ENCODE measurements at places on chromosomes 5 and 9.

DNA sequence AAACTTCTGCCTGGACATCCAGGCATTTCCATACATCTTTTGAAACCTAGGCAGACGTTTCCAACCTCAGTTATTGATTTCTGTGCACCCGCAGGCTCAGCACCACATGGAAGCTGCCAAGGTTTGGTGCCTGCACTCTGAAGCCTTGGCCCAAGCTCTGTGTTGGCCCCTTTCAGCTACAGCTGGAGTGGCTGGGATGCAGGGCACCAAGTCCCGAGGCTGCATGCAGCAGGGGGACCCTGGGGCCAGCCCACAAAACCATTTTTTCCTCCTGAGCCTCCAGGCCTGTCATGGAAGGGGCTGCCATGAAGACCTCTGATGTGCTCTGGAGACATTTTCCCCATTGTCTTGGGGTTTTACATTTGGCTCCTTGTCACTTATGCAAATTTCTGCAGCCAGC lies 49.9 kb downstream of the NFX1 start:
- no peak for DNase-seq

DNA sequence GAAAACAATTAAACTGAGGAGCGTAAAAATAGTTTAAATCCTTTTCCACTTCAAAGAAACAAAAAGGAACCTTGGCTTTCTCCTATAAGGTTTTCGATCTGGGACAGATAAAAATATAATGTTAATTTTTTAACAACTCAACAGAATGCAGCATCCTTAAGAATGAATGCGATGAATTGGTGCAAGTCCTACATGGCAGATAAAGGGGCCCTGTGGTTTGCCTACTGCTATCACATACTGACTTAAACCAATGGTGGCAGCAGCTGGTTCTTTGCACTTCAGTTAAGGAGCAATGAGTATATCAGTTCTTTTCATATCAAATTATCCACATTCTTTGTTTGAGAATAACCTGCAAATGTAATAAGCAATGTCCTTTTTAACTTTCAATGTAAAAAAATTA lies 12.4 kb upstream of the TYRP1 start:
- no peak for DNase-seq

- no peak for DNase-seq
These were observed 52.2 kb downstream of the PCDH1 start for GRCh38 chr5:141825791-141826560.

DNA sequence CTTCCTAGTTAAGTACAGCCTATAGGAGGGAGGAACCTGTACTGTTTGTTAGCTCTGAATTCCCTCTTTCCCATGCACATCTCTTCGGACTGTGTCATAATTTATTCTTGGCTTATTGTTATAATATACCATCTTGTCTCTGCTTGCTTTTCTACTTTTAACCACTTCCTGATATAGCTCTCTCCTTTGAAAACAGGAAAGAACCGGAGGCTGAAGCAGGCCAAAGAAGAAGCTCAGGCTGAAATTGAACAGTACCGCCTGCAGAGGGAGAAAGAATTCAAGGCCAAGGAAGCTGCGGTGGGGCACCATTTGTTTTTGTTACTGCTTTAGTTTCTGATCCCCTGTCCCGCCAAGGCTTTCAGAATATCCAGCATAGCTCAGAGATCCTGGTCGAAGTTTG lies 4.8 kb downstream of the ATP6V1G1 start:
- DNase-seq, result no peak
